Cerebellum (tissue), 4 donors: ENCODE measurements at places on chromosomes 2 and 18. TPM values are rescaled to one million over a fixed set of nuclear protein-coding genes. Genes with fewer than 3 reads are reported as not detected.

The CROCC2 gene
- not detected for total RNA-seq

The TUBB8B gene
- total RNA-seq: not detected

The PIEZO2 gene
- 11.0 TPM for total RNA-seq

The ANKZF1 gene
- total RNA-seq: 43.7 TPM

The LIMS2 gene
- 3.3 TPM for total RNA-seq

The STEAP3 gene
- 1.4 TPM for total RNA-seq

The USP14 gene
- 31.3 TPM for total RNA-seq

The FLACC1 gene
- total RNA-seq: 3.7 TPM

The CD8B2 gene
- total RNA-seq: not detected
